Spleen (tissue), 13 donors: ENCODE measurements at places on chromosomes 12 and 14.

DNA sequence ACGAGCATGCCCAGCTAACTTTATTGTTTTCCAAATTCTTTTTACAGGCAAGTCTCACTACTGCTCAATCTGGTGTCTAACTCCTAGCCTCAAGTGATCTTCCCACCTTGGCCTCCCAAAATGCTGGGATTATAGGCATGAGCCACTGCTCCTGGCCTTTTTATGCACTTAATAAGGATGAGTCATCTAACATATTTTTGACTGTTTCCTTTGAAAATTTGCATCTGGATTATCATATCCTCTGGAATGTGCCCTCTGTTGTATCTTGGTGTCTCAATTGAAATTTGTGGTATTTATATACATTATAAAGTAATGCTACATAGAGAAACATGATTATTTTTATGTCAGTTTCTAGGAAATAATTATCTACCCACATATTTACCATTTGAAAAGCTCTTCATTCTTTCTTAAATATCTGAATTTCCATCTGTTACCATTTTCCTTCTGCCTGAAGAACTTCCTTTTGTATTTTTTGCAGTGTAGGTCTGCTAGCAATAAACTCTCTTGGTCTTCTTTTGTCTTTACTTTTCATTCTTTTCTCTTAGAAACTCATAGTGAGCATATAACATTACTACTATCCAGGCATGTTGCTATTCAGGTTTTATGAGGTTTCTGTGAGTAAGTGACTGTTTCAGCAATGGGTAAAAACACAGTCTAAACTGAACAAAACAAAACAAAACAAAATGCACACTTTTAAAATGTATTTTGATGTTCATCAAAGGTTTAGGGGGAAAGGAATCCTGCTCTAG is 52.8 kb upstream of the CNOT2 start:
- no peak for DNase-seq

- peak; percentile 51 for DNase-seq
Observed at GRCh38 chr12:96241431-96241830, 47.3 kb downstream of the ELK3 start.

DNA sequence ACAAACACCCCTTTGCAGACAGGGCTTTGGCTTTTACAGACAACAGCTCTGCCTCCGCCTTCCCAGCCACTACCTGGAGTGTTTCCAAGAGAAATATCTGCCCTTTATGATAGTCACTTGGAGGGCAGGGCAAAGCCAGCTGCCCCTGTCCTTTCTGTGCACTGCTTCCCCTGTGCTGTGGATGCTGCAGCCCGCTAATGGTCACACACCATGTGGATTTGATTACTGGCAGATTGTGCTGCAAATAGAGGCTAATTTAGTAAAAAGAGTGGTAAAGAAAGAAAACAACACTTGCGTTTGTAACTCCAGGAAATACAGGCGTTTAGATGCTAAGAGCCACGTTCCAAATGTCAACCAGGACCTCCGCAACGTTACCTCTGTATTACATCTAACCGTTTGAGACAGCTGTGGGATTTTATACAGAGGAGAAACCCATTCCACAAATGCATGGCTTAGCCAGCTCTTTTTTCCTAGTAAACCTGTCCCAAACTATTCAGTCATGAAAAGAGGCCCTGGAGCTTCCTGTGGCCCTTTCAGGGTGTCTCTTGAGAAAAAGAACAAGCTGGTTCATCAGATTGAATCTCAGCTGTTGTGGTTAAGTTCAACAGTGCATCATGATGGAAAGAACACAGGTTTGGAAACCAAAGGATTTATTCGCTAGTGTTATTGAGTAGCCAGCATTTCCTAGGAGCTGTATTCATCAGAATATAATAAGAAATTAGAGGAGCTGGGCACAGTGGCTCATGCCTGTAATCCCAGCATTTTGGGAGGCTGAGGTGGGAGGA is 30.1 kb upstream of the PWP1 start:
- no peak for DNase-seq

- DNase-seq = no peak
Observed at GRCh38 chr12:58774731-58775130, 145.6 kb downstream of the LRIG3 start.

DNA sequence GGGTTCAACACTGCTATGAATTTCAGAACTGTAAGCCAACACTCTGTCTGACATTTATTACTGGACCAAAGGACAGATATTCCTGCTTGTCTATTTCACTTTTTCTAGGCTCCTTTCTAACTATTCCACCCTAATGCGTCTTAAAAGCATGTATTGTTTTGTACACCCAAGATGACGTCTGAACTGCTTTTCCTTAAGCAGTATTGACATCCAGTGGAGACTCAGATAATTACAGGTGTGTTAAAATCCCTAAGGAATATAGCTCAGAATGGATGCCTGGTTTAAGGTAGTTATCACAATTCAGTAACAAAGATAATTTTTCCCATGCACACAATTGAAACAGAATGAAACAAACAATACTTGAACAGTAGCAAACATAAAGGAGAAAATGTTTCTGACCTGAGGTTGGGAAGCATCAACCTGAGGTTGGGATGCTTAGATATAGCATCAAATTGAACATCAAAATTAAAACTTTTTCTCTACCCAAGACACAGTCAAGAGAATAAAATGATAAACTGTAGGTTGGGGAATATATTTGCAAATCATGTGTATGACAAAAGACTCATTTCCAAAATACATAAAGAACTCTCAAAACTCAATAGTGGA is 93.7 kb upstream of the PTPRR start:
- DNase-seq = no peak

DNA sequence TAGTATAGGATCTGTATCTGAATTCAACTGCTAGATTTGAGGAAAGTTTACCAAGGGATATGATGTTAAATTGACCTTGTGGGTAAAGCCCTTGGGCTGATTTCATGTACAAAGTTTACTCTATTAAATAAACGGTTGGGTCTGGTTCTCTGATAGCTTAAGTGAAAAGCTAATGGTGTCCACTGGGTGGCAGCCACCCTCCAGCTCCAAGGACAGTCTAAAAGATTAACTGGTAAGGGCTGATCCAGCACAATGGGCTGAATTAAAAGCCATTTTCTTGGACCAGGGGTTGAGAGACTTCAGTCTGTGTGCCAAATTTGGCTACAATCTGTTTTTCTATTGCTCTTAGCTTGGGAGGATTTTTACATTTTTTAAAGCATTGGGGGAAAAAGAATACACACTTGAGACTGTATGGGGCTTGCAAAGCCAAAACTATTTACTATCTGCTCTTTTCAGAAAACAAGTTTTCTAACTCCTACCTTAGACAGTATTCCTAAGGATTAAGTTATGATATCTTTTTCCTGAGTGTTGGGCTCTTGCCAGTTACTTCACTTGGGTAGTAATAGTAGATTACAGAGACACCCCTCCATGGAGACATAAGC is 116.5 kb downstream of the GPHN start:
- DNase-seq = no peak

- peak; percentile 59 for DNase-seq
Observed at GRCh38 chr12:49901986-49902385, 1.7 kb downstream of the FAIM2 start.

DNA sequence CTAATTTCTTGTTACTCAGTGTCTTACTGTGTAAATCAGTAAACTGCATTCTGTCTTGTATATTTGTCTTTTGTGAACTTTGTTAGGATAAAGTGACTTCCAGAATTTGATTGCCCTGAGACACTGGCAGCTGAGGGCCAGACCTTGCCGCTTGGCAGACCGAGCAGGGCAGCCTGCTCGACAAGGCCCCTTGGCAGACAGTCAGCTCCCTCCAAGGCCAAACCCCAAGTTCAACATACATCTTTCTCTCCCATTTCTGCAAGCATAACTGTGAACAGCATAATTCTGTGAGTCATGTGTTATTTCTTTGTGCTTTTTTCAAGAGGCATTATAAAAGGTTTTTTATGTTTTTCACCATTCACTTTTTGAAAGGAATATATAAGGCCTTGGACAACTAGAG is 39.2 kb upstream of the BMAL2 start:
- no peak for DNase-seq

DNA sequence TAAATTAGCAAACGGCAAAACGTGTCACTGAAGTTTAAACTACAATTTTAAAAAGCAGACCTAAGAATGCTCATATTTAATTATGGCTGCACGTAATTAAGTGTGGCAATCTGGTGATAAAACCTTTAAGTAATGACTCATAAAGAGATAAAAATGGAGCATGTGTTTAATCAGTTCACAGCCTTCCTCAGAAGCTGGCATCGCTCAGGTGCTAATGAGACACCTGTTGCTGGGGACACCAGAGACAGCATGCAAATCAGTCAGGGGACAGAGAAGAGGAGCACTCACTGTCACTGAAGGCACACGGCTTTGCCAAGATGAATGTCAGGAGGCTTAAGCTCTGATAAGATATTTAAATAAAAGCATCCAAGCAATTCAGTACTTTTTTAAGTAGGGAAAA is 840.3 kb downstream of the GALC start:
- no peak for DNase-seq

GRCh38 chr14:37595809-37596621 is 586 bp downstream of the TTC6 start:
- no peak for DNase-seq

DNA sequence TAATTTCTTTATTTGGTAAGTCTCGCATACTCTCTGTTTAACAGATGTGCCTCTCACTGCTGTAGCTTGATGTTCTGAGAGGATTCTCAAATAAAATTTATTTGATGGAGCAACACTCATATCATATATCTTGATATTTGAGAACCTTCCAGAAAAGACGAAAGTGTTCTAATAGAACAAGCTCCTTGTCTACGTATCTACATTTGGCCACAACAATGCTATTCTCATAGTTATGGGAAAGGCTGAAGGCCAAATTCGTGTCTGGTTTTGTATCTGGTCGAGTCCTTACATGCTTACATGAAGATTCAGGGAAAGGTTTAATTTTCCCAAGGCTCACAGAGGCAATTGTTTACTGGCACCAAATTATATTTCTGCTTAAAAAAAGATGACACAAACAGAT is 186.7 kb upstream of the SLC38A2 start:
- no peak for DNase-seq

DNA sequence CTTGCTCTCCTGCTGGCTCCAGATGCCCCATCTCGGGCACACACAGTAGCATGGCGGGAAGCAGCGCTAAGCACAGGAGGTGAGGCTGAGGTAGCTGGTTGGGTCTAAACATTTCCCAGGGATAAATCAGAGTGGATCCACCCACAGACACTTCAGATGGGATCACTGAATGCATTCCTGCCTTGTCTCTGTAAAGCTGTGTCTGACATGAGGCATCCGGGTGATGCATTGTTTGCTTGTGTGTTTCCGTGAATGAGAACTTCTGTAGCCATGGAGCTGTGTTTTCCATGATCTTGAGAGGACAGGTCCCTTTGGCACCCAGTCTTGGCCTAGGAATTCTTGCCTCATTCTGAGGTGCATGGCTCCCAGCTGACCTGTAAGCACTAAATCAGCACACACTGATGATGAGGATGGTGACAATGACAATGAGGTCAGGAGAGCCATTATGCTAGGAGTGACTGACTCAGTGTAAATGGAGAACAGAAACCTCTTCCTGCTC is 6.7 kb upstream of the KRT75 start:
- DNase-seq = no peak

GRCh38 chr12:1059162-1059561 is 68.1 kb downstream of the ERC1 start:
- DNase-seq = no peak

DNA sequence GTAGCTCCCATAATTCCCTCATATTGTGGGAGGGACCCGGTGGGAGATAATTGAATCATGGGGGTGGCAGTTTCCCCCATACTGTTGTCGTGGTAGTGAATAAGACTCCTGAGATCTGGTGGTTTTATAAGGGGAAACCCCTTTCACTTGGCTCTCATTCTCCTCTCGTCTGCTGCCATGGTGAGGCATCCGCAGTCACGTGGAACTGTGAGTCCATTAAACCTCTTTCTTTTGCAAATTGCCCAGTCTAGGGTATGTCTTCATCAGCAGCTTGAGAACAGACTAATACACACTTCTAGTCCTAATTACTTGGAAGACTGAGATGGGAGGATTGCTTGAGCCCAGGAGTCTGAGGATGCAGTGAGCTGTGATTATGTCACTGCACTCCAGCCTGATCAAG is 64.4 kb downstream of the TMX1 start:
- DNase-seq = no peak

GRCh38 chr14:102541771-102542170 is 32.2 kb upstream of the ANKRD9 start:
- no peak for DNase-seq

- DNase-seq = no peak
Observed at GRCh38 chr12:49244176-49244575, 20.7 kb upstream of the TUBA1C start.

- DNase-seq = peak; percentile 90
Observed at GRCh38 chr14:100221533-100222223, 17.3 kb upstream of the YY1 start.

- DNase-seq = no peak
Observed at GRCh38 chr12:88816201-88816600, 235.9 kb upstream of the KITLG start.

- DNase-seq = no peak
Observed at GRCh38 chr12:115378291-115378690, 694.3 kb upstream of the TBX3 start.

DNA sequence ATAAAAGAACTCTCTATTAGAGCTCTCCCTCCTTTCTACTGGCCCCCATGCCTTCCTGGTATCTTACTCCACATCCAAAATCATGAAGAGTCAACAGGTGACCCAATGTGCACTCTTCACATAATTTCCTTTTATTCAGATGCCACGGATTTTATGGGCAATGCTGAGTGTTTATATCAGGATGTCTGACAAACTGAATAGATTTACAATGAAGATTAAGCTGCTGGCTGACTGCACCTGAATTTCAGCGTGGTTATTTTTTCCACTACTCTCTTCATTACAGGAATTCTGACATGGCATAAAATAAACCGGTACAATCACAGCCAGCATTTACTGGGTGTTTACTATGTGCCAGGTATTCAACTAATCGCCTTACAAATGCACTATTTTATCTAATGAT is 29.4 kb upstream of the CERS5 start:
- DNase-seq = no peak

GRCh38 chr14:28777471-28778137 is 11.0 kb downstream of the FOXG1 start:
- no peak for DNase-seq

DNA sequence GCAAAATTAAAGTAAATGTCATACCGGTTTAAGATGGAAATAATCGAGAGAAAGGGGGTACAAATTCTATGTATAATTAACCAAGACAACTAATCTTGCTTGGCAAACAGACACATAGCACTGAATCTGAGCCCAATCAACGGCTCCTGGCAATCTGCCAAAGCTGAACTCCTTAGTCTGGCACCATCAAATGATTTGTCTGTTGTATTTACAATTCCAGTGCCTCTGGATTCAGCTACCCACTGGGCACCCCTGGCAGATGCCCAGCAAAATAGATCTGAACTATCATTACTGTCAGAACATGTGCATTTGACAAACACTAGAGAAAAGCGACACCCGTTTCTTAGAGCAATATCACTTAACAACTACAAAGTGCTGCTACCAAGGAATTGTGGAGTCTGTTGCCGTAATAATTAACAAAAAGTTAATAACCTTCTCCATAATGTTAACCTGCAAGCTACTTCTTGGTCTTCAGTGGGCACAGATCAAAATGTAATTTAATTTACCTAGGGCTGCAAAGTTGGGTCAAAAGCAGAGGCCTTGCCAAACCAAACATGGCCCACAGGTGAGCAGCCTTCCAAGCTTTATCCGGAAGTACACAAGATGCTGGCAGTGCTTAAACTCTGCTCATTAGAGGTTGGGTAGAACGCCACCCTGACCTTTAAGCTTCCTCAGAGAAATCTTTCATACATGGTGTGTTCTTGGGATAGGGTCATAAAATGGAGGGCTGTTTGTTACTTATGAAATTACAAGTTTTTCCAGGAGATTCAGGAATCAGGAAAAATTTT is 7.6 kb downstream of the EGLN3 start:
- DNase-seq = no peak
